ENCODE measurements at places on chromosomes 1 and 21. TPM values are rescaled to one million over a fixed set of nuclear protein-coding genes. Genes with fewer than 3 reads are reported as not detected.
A peak's percentile ranks its signal among the peaks of the same experiment; 100 is the strongest.

- DNase-seq = no peak
These were observed 125.5 kb upstream of the IRF2BP2 start for GRCh38 chr1:234735476-234735875.

DNA sequence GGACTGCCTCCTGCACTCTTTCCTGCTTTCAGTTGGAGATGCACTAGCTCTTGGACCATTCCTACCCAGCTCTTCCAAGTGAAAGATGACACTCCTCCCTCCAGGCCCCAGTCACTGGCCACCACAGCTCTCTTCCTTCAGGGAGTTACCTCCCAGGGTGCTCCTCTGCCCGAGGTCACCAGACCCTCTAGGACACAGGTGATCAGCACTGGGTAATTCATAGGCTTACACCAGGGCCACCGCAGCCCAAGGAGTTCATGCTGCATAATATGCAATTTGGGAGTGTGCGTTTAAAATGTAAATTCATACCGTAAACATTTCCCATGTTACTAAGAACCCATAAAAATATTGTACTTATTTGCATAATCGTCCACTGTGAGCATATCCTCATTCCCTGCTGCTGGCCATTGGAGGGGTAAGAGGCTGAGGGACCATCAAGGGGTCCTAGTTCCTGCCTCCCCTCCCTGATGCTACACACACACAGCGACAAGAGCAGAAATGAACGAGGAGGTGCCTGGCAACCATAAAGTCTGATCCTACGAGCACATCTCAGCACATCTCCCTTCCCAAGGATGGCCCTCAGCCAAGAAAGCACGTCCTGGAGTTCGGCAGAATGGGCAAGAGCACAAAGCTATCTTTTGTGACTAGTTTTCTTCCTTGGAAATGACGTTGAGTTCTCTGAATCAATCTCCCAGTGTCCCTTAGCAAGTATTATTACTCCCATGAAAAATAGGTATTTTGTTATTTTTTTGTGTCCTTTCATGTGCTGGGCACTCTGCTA lies 222.9 kb upstream of the RAB4A start:
- DNase-seq = no peak

GRCh38 chr1:61447968-61448430 lies 276.9 kb downstream of the TM2D1 start:
- DNase-seq = no peak

DNA sequence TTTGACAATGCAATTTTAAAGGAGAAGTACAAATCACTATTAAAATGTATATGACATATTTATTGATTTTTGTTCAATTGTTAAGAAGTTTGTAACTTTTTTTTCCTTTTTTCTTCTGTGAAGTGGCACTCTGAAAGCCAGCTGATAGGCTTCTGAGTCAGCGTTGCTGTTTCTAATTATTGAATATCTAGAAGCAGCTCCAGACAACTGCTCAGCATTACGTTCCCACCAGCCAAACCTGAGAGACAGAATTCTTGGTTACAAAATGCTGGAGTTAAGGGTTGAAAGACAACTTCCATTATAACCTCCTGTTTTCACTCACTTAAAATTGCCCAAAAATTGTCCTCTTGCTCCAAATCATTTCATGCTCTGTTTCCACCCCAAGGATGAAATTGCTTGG lies 31.4 kb upstream of the LMX1A start:
- DNase-seq = no peak

DNA sequence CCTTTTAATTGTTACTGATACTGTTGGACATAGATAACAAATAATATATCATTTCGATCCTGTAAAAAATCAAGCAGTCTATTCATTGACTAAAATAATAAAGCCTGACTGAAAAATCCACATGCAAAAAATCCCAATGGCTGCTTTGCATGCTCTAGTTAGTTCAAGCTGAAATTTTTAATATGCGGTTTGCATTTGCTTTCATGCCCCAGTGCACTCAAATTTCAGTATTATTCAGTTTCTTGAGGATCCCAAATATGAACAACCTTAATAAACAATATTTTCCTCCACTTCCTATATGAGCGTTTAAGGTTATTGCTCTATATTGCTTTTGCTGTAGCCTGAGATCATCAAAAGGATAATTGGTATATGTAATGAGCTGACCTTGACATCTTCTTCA lies 75.1 kb upstream of the DPH5 start:
- no peak for DNase-seq

DNA sequence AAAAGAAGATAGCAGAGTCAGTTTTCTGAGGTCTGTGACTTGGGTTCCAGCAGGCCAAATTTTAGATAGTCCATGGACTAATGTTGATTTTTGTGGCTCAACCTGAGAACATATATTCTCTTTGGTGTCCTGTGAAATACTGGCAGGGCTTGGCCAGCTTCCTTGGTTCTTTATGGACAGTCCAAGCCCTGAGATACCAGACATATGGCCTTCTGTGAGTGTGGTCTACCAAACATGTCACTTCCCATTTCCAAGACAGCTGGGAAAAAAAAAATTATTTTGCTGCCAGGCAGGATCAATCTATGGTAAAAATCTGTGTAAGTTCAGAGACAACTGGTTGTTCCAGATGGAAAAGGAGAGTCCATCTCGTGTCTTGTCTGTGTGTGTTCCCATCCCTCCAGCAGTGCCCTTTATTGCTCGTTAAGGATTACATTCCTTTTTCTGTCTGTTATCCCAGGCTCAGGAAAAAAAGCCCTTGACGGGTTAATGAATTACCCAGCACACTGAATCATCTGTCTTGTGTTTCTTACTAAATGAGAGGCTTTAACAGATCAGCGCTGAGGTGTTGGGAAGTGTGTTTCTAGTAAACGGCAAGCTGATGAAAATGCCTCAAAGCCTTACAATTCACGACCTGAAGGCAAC lies 33.4 kb upstream of the XPR1 start:
- DNase-seq = no peak

- peak; percentile 36 for DNase-seq
These were observed 720 bp downstream of the SUSD4 start for GRCh38 chr1:223363057-223363855.

DNA sequence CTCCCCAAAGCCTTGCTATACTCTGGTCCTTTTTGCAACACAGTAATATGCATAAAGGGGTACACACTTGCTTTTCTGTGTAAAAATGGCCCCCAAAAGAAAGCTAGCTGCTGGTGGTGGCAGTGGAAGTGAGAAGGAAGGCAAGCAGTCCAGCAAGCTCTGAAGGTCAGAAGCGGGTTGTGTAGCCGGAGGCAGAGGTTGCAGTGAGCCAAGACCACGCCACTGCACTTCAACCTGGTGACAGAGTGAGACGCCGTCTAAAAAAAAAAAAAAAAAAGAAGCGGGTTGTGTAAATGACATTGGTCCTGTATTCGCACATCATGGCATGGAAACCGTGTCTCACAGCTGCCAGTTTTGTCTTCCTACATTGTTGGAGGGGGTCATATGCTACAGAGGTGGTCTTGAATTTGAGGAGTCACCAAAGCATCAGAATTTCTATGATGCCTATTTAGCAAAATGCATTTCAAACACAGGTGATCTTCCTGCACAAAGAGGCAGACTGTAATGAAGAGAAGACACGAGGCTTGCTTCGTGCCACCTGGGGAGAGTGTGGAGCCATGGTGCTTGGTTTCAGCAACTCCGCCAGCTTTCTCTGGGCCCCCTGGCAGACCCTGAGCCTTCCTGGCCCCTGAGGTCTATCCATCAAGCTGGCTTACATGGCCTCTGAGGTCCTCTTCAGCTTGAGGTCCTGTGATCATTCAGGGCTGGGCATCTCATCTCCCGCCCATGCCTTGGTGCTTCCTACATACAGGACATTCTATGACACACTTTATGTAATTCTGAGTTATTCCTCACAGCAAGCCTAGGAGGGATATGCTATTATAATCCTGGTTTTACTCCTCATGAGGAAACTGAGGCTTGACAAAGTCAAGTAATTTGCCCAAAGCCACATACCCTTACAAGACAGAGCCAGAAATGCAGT lies 71.0 kb downstream of the TOMM20 start:
- DNase-seq = no peak

DNA sequence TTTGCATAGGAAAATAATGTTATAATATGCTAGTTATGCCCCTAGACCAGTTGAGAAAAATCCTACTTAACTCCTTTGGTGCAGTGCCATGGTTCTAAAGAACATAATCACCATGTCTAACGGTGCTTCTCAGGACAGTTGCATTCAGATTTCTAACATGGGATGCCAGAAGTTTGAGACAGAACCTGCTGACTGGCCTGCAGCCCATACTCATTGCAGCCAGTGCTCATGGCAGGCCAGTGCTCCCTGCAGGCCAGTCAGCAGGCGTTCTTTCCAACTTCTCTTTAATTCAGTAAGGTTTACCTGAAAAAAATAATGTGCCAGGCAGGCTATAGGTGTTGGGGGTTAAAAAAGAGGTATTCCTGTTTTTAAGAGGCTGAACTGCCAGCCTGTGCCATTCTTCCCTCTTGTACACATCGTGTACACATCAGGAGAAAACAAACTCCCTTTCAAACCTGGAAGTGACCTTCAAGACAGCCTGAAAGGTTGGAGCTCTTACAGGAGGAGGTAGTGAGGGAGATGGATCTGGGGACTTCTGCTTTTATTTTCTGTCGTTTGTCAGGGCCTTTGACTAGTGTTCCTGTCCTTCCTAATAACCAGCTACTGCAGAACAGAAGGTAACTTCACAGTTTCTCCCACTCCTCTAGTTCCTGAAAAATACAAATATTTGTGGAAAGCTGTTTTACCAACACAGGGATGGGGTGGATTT lies 146.0 kb upstream of the MAGI3 start:
- no peak for DNase-seq

Gene OR10Z1
- not detected for total RNA-seq

Gene CDCA8
- total RNA-seq = 55.0 TPM

GRCh38 chr1:58735586-58735985 lies 35.7 kb upstream of the MYSM1 start:
- DNase-seq = no peak

GRCh38 chr1:171313835-171314320 lies at the start of gene FMO4:
Gene FMO4, plus strand, starts transcription at chr1:171314183. Its CDS starts 5,643 bp downstream, at chr1:171319826.
- peak; percentile 88 for DNase-seq

GRCh38 chr1:205849619-205850355 lies at the start of gene PM20D1:
Gene PM20D1, minus strand, starts transcription at chr1:205850132. Its CDS starts 60 bp downstream, at chr1:205850072.
- peak; percentile 92 for DNase-seq

GRCh38 chr1:89739844-89740216 lies 81.0 kb upstream of the LRRC8D start:
- DNase-seq = no peak

Gene RSRP1
- total RNA-seq = 123 TPM

DNA sequence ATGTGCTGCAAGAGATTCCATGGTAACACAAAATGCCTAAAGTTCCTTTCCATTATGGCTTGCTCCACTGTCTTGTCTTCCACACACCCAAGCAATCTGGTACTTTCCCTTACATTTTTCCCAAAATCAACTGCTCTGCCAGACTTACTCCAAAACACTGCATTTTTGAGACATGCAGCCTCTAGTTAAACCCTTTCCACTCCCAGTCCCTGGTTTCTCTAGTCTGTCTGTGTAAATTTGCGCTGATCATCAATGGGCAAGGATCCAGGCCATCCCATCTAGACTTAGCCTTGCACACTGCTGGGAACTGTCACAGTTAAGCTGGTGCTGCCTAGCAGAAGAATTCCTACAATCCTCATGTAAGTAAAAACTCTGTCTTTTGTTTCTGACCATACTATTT lies 47.8 kb downstream of the DAB1 start:
- no peak for DNase-seq

Gene ITLN1
- total RNA-seq = not detected

DNA sequence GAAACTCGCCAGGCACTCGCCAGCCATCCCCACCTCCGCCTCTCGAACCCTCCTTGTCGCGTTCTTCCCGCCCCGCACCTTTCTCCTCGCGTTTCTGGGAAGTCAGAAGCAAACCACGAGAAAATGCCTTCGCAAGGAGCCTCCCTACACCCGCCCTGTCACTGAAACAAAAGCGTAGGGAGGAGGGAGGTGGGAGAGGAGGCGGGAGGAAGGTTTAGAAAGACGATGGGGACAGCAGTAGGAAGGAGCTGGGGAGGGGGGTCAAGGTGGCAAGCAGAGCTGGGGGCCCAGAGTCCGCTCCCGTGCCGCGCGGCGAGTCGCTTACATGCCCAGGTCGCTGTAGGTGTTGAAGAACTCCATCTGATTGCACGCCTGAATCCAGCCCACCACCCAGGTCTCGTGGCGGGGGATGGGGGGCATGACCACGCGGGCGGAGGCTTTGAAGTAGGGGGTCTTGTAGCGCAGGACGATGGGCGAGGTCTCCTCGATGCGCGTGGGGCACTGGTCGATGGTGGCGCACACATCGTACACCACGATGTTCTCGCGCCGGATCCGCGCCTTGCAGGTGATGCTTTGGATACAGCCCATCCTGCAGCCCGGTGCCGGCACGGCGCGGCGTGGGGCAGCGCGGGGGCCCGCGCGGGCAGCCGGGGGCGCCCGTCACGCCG lies 1.0 kb downstream of the FAM78B start:
- no peak for DNase-seq

DNA sequence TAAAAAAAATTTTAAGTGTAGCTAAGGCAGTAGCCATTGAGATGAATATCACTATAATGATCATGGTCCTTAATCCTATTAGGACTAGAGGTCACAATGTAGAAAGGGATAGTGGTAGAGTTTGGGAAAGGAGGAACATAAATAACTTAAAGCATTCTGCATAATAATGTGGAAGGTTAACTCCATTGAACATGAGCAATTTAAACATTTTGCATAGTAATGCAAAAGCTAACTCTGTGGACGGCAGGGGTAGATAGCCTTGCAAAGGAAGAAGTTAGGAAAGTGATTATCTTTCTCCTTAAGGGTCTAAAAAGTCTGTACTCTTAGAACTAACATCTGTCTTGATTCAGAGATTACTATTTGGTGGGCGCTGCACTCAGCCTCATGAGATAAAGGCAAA lies 39.0 kb upstream of the DENND1B start:
- DNase-seq = no peak

DNA sequence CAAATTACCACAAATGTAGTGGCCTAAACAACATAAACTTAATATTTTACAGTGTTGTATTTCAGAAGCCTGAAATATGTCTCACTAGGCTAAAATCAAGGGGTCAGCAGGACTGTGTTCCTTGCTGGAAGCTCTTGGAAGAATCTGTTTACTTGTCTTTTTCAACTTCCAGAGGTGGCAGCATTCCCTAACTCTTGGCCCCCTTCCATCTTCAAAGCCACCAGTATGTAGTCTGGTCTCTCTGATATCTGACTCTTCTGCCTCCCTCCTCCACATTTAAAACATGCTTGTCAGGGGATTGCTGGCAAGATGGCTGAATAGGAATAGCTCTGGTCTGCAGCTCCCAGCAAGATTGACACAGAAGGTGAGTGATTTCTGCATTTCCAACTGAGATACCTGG lies 567.5 kb downstream of the PLA2G4A start:
- DNase-seq = no peak

GRCh38 chr1:9595156-9595967 lies 6.7 kb downstream of the TMEM201 start:
- no peak for DNase-seq

GRCh38 chr1:156259805-156260204 lies 11.9 kb upstream of the PAQR6 start:
- no peak for DNase-seq

- DNase-seq = no peak
These were observed 32.8 kb upstream of the PTBP2 start for GRCh38 chr1:96688767-96689166.

DNA sequence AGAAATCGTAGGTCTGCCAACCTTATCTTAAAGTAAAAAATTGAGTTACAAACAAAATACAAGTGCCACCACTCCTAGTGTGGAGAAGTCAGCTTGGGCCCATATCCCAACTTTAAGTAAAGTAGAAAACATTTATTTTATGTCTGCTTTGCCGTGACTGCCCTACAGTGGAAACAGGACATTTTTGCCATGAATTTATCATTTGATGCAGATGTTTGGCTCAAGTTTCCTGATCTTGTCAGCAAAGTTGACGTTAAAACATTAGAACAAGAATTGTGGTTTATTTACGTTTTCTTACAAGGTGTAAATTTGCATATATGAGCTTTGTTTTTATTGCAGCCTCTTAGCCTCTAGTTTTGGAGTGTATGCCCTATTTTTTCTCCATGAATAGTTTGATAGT lies 17.1 kb upstream of the KCNJ15 start:
- DNase-seq = no peak

Data from activated CD4-positive, alpha-beta memory T cell treated with anti-CD3 and anti-CD28 coated beads for 36 hours (primary cell).